ENCODE measurements at places on chromosomes 4 and X.

DNA sequence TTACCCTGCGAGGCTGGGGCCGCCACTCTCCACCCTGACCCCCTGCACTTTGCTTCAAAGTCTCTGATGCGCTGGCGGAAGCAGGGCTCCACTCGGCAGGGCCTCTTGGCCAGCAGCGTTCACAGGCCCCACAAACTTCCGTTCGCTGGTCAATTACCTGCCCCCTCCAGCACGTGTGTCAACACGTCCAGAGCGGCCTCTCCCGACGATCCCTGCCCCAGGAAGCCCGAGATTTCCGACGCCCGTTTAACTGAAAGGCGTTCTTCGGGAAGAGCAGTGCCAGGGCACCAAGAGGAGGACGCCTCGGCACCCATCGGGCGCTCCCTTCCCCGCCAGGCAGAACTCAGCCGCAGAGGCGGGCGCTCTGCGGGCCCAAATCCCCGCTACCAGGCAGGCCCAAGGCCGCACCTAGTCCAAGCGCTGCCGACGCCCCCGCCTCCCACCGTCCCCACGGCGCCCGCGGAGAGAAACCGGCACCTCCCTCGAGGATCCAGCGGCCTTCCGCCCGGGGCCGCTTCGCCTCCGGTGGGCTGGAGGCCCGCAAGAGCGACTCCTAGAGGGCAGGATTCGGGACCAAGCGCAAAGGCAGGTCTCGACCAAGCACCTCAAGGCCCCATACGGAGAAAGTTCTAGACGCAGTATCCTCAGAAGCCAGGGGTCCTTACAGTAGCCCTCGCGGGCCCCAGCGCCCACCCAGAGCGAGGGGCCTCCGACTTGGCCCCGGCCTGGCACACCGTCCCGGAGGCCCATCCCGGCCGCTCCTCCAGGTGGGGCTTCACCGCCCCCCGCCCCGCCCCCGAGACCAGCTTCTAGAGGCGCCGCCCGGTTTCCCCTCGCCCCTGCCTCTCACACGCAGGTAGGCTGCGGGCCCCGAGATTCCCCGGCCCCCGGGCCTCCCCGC is 586 bp downstream of the BCAP31 start:
- peak; percentile 37 for DNase-seq

DNA sequence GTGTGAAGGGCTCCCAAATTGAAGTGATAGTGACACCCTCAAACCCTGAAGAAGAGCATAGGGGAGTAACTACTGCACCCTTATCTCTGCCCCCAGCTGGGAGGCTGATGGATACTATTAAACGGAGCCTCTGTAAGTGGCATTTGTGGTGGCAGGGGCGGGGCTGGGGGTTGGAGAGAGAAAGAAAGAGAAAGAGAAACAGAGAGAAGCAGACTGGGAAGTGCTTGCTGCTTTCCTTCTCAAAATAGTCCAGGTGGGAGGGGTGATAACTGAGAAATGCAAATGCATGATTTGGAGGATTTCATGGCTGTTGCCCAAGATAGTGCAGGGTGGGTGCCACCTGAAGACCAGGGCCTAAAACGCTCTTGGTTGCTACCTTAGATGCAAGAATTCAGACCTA is 253.5 kb upstream of the GATB start:
- no peak for DNase-seq

GRCh38 chrX:40147971-40148370 is 50.2 kb upstream of the BCOR start:
- DNase-seq: no peak

GRCh38 chrX:53738370-53738906 is 51.9 kb upstream of the HUWE1 start:
- no peak for DNase-seq

- no peak for DNase-seq
Observed at GRCh38 chr4:78291277-78291676, 234.2 kb downstream of the FRAS1 start.

- no peak for DNase-seq
Observed at GRCh38 chrX:11739776-11740175, 18.3 kb upstream of the MSL3 start.

DNA sequence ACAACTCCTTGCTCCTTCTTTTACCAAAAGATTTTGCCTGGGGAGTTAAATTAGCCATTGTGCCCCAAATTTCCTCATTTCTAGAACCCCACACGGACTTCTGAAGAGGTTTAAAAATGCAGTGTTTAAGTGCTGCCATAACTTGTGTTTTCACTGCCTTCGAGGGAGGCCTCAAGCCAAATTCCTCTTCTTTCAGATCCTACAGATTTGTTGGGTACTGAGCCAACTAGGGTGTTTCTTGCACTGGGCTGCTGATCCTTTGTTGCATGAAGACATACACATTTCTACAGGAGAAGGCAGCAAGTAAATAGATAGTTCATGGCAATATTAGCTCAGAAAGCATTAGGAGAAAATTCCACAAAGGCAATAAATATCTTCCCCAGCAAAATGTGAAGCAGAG is 43.8 kb downstream of the GLRA2 start:
- no peak for DNase-seq

- no peak for DNase-seq
Observed at GRCh38 chr4:56028165-56028564, 79.4 kb downstream of the CEP135 start.

DNA sequence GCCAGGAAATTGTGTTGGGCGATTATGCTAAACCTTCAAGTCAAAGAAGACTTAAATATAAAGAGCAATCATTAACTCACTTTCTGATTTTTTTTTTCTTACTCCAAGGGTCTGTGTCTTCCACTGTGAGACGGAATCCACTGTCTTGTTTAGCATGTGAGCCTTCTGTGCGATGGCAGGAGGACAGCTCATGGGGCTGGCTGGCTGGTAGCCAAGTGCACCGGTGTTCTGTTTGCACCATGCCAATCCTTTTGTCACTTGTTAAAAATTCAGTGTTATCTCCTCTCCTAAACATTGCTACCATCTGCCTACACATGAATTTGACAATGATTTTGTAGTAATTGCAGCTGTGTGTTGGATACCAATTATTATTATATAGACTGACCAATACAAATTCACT is 1056.3 kb upstream of the IGFBP7 start:
- DNase-seq: no peak

GRCh38 chr4:5782829-5783476 is 72.0 kb downstream of the EVC start:
- DNase-seq: no peak

DNA sequence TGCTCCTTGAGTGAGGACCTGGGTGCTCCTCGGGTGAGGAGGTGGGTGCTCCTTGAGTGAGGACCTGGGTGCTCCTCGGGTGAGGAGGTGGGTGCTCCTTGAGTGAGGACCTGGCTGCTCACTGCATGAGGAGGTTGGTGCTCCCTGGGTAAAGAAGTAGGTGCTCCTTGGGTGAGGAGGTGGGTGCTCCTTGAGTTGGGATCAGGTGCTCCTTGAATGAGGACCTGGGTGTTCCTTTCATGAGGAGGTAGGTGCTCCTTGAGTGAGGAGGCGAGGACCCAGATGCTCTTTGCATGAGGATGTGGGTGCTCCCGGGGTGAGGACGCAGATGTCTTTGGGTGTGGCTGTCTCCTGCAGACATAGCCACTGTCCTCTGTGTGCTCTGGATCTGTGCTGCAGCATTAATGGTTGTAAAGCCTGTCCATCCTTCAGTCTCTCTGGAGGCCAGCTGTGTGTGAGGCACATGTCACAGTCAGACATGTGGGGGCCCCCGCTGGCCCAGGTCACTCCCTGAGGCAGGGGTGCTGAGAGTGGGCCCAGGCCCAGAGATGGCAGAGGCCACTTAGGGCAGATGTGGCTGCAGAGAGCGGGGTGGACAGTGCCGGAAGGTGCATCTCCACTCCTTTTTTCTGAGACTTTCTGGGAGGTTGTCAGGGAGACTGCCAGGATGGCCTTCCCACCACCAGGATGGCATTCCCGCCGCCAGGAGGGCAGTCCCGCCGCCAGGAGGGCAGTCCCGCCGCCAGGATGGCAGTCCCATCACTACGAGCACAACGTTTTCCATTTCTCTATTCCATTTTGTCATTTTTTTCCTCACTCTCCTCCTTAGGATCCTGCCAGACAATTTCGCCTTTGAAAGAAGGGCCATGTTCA is 101.8 kb downstream of the HMX1 start:
- no peak for DNase-seq

DNA sequence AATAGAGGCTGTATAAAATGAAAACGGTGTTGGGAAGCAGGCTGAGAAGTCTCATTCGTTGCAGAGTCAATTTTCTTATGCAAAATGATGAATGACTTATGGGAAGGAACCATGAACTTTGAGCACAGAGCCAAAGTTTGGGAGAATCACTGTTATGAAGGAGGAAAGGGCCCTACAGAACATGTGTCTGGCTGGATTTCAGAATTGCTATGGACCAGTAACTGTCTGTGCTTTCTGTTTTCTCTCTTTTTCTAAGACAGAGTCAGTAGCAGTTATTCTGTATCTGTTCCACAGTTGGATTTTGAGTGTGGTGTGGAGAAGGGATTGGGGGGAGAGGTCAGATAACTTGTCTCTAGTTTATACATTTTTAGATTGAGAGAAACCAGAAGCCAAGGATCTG is 265.0 kb upstream of the HS3ST1 start:
- DNase-seq: no peak

DNA sequence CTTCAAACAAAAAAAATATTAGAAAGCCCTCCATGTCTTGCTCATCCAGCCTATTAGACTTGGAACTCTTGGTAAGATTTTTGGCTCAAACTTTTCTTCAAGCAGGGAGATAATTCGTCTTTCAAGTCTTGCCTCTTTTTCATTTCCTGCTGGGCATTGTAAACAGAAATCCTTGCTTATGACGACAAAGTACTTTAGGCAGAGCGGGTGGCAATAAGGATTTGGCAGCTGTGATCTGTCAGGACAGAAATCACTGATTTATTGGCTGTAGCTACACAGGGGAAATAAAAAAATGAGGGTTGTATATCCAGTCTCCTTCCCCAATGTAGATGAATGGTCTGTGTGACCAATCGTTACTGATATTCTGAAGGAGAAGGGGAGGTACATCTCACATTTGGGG is 121.6 kb downstream of the SLC4A4 start:
- DNase-seq: no peak

GRCh38 chr4:39706334-39706733 is 8.4 kb downstream of the UBE2K start:
- DNase-seq: no peak

DNA sequence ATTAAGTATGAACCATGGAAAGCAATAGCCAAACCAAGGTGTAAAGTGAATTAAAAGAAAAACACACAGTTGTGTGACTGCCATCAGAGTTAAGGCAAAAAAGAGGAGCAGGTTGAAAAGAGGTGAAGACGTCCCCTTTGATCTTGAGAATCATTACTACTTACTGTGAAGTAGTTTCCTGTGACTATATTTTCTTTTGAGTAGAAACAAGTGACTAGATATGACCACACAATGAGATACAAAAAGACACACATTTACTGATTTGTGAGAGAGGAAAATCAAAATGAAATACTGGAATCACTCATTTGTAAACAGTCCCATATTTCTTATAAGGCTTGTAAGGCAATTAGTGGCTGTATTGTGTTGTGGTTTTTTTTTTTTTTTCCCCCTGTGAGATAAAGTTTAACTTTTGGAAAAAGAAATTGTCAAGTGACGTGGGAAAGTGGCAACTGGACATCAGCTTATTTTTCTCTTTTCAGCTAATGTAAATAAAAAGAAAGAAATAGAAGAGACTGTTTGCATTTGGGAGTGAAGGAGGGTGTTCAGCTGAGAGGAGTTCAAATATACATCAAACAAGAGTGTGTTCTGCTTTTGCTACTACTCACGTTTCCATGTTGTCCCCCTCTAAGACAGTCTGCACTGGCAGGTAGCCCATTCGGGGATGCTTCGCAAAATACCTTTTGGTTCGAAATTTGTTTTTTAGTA is 106.4 kb upstream of the FTHL17 start:
- no peak for DNase-seq

GRCh38 chr4:143668930-143669552 is 31.4 kb downstream of the FREM3 start:
- DNase-seq: no peak

DNA sequence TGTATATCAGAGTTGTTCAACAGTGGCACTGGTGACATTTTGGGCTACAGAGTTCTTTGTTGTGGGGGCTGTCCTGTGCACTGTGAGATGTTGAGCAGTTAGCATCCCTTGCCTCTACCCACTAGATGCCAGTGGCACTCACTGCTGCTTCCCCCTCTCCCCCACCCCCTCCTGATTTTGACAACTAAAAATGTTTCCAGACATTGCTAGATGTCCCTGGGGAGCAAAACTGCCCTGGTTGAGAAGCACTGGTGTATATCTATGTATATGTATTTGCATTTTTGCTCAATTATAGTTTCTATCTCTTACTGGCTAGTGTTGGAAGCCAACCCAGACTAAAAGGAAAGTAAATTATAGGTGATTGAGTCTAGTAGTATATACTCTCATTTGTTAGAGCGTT is 2.4 kb downstream of the TMEM131L start:
- DNase-seq: no peak

- DNase-seq: no peak
Observed at GRCh38 chr4:101791182-101791558, 640 bp downstream of the BANK1 start.

DNA sequence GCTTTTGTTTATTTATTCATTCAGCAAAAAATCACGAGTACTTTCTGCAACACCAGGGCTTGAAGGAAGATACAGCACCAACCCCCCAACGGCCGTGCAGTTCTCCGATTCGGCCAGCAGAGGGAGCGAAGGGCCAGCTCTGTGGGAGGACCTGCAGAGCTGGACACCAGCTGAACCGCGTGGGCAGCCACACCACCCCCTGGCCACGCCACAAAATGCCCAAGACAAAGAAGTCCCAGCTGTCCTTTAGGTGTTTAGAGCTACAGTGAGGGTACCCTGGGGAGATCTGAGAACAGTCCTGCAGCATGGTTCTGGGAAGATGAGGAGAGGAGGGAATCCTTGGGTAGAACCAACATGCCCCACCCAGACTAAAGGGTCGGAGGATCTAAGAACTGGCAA is 83.1 kb downstream of the RELL1 start:
- DNase-seq: peak; percentile 91

DNA sequence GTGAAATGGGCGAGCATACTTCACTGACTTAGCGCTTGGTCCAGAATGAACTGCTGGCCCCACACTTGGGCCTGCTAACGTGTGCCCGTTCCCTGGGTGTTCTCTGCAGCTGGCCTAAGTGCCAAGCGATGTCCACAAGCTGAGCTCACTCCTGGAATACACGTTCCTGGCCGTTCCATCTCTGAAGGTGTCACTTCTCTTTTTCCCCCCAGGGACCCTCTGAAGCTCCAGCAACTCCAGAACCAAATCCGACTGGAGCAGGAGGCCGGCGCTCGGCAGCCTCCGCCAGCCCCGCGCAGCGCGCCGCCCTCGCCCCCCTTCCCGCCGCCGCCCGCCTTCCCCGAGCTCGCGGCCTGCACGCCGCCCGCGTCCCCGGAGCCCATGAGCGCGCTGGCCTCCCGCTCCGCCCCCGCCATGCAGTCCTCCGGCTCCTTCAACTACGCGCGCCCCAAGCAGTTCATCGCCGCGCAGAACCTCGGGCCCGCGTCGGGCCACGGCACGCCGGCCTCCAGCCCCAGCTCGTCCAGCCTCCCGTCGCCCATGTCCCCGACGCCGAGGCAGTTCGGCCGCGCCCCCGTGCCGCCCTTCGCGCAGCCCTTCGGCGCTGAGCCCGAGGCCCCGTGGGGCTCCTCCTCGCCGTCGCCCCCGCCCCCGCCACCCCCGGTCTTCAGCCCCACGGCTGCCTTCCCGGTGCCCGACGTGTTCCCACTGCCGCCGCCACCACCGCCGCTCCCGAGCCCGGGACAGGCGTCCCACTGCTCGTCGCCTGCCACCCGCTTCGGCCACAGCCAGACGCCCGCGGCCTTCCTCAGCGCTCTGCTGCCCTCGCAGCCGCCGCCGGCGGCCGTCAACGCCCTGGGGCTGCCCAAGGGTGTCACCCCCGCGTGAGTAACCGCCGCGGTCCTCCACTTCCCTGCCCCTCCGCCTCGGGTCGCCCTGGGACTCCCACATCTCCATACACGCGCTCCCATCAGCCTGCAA is 132.3 kb downstream of the CBR4 start:
- DNase-seq: peak; percentile 68
